Stimulated activated CD4-positive, alpha-beta T cell treated with anti-CD3 and anti-CD28 coated beads, Interleukin-1b, Interleukin-23, amount 100 ng/mL, for 1 hour (primary cell): ENCODE measurements at places on chromosomes 5 and 9.

GRCh38 chr5:42995360-42995751, 44.8 kb downstream of the ANXA2R start:
- no peak for DNase-seq

GRCh38 chr9:136088481-136088938, 6.6 kb downstream of the NACC2 start:
- DNase-seq: no peak

- no peak for DNase-seq
Measured at GRCh38 chr9:95627802-95628201, 111.0 kb upstream of the PTCH1 start.

GRCh38 chr9:36328798-36329411, 70.7 kb upstream of the GNE start:
- peak; percentile 6 for DNase-seq

DNA sequence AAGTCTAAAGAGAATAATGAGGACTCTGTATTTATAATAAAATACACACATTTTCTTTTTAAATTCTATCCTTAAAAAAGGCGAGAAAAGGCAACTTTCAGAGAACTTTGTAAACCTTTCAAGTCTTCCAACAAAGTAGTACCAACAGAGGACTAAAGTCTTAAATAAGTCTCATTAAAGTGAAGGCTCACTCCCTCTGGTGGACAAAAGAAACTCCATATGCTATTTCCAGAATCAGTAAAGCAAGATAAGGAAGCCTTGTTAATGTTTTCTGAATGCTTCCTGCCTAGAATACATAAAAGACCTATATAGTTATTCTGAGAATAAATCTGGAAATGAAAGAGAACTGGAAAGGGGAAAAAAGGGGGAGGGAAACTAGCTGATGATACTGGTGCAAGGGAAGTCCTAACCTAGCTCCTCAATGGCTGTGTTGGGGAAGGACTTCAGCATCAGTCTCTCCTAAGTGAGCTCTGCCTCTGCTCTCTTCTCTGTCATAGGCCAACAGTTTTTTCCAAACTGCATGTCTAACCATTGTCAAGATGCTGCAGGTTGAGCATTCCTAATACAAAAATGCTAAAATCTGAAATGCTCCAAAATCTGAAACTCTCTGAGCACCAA, 7.2 kb downstream of the HMGCS1 start:
- no peak for DNase-seq

DNA sequence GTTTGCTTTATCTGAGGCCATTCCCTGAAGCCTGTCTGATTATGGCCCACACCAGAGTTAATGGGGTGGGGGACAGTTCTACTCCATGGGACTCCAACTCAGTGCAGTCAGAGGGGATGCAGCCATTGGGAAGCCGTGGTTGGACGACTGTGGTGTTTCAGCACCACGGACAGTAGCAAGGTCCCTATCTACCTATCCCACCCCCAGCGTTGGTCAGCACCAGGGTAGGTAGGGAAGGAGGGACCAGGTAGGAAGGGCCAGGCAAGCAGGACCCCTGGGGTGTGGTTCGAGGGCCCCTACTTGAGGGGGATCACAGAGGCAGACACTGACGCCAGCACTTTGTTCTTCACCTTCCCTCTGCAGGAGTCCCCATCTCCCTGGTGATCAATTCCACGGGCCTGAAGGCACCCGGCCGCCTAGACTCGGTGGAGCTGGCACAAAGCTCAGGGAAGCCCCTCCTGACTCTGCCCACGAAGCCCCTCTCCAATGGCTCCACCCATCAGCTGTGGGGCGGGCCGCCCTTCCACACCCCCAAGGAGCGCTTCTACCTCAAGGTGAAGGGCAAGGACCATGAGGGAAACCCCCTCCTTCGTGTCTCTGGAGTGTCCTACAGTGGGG, 33.2 kb downstream of the HMCN2 start:
- no peak for DNase-seq

DNA sequence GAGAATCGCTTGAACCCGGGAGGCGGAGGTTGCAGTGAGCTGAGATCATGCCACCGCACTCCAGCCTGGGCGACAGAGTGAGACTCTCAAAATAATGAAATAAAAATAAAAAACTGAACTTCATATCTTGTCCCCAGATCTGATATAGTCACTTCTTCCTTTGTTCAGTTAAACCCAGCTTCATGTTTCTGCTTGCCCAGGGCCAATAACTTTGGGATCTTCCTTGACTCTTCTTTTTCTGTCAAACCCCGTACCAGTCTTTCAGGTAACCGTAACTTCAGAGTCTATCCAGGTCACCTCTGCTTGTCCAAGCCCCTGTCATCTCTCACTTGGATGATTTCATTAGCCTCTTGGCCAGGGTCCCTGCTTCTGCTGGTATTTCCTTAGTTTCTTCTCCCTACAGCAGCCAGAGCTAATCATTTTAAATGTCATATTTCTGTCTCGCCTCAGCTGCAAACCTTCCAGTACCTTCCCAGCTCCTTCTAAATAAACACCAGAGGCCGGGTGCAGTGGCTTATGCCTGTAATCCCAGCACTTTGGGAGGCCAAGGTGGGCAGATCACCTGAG, 19.7 kb upstream of the ABL1 start:
- no peak for DNase-seq

GRCh38 chr9:69223605-69224004, 49.5 kb downstream of the TJP2 start:
- no peak for DNase-seq

GRCh38 chr9:19946441-19947109, 157.7 kb upstream of the SLC24A2 start:
- DNase-seq: no peak

GRCh38 chr5:79346420-79346824, 110.5 kb downstream of the JMY start:
- DNase-seq: no peak

DNA sequence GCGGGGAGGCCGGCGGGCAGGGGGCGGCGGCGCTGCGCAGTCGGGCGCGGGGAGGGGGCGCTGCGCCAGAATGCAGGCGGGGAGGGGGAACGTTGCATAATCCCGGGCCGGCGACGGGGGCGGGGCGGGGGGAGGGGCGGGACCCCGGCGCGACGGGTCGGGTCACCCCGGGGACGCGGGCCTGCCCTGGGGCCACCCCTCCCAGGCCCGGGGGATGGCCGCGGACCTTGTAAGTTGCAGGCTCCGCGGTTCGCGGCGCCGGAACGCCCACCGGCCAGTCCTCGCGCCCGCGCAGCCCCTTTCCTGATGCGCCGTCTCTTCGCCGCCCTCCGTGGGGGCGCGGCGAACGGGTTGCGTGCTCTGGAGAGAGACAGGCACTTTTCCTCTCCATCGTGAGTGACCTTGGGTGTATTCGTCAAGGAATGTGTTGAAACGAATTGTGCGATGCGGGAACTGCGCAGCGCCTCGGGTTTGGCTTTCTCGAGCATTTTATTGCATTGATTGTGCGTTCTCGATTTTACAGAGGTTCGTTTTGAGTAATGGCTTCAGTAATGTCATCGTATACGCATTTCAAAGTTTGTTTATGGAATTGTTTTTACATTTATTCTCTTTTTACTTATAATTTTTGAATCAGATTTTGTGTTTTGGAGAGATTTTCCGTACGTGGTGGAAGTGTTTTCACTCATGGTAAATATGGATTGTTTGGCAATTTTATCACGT, 802 bp downstream of the SPIN1 start:
- DNase-seq: no peak

GRCh38 chr5:54573812-54574489, 56.4 kb downstream of the SNX18 start:
- DNase-seq: no peak

GRCh38 chr5:40428126-40428525, 251.6 kb upstream of the PTGER4 start:
- no peak for DNase-seq

GRCh38 chr9:1962588-1963106, 52.5 kb upstream of the SMARCA2 start:
- DNase-seq: no peak

DNA sequence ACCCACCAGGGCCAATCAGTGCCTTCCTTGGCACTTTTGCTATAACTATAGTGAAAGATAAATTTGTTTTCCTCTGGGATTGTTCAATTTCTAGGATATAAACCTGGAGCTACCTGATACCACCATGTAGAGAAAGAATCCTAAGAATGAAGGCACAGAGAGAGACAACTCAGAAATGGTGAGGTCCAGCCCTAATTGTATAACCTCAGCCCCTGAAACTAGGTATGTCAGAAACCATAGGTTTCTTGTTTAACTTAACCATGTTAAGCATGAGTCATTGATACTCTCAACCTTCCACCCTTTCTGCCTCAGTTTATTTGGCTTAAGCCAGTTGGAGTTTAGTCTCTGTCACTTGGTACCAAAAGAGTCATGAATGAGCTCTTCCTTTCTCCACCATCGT, 4.6 kb upstream of the SPZ1 start:
- no peak for DNase-seq

GRCh38 chr5:109652096-109652495, 37.6 kb upstream of the MAN2A1 start:
- no peak for DNase-seq

DNA sequence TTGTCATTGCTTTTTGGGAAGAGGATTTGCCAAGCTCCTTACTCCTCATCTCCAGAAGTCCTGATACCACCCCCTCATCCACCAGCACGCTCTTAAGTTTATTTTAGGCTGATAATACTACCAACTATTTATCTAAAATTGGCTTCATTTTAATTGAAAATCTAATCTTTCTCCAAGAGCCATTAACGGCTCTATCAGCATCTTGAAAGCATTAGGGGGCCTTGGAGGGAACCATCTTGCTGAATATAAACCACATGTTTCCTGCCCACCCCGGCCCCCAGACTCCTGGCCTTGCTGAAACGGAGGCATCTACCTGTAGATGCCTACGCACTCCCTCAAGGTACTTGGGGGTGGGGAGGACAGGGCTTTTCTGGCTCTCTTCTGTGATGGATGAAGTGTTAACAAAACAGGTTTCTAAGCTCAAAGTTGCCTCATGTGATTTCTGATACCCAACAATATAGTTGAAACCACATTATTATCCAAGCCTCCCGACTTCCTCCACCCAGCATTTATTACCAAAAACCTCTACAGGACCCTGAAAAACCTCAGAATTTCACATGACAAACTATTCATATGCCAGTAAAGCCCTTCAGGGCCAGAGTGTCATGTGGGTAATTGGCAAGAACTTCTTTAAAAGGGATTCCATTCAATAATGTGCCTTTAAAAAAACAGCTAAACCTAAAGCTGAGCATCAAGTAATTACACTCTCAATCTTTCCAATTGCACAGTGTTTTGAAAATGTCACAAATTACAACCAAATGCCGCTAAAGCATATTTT, 96.7 kb downstream of the SAXO1 start:
- DNase-seq: no peak

- no peak for DNase-seq
Measured at GRCh38 chr9:70044490-70045307, 1.1 kb downstream of the MAMDC2 start.

- DNase-seq: no peak
Measured at GRCh38 chr5:16815432-16815831, 120.7 kb downstream of the MYO10 start.

DNA sequence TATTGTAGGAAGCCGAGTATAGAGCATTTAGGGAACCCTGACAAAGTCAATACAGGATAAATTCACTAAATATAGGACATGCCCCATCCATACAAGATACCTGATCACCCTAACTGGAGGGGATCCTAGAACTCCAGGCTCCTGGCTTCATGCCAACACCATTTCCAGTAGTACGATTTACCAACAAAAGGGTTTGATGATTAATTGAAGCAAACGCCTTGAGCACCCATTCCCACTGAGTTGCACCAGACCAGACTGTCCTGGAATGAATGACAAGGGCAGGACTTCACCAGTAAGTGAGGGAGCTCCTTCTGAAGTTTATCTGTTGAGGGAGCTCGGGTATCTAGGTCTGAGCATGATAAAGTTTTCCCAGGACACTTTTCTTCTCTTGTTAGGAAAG, 327.2 kb upstream of the MSX2 start:
- DNase-seq: no peak

GRCh38 chr9:23850242-23850689, 24.2 kb upstream of the ELAVL2 start:
- DNase-seq: no peak

DNA sequence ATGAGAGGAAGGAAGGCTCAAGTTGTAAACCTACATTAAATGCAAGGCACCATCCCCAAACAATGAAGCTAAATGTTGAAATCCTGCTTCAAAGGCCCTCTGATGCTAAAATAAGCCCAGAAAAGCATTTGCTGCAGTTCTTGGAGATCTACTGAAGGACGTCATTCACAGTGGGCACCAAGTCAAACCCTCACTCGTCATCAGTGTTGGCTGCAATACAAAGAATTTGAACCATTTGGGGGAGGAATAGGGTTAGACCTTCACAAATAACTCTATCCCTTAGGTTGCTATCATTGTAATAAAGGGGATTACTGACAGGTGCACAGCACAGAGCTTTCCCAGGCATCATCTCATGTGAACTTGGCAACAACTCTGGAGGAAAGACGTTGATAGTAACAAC, 9.3 kb upstream of the MEGF9 start:
- DNase-seq: no peak

DNA sequence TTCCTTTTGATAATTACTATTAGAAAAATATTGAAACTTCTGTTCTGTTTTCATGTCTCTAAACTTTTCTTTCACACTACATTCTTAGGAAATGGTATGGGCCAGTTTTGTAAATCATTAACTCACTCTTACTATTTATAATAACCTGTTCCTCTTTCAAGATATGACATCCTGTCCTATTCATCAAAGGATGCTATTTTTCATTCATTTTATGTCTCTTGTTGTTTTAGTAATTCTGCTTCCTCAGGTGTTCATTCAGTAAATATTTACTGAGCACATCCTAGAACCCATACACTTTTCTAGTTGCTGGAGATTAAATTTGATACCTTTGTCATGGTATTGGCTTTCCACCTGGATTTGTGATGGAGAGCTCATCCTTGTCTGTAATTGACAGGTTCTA, 58.0 kb downstream of the GDA start:
- no peak for DNase-seq

GRCh38 chr9:82196622-82197441, 208.3 kb downstream of the SPATA31D1 start:
- DNase-seq: no peak

GRCh38 chr5:112329419-112330090, 89.5 kb downstream of the EPB41L4A start:
- DNase-seq: no peak

DNA sequence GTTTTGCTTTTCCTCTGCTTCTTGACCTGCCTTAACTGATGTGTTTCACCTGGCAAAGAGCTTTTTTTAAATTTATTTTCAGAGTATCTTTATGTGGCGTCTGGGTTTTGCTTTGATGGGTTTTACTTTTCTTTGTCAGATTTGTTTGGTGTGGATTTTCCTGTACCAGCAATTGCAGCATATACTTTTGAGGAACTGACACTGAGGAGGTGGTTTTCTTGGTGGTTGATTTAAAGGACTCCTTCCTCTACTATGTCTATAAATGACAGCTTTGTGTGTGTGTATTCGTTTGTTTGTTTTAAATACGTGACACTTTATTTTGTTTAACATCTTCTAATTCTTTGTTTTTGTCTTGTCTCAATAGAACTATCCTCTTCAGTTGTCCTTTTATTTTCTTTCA, 1071.9 kb upstream of the ARRDC3 start:
- DNase-seq: no peak

GRCh38 chr5:140602147-140602546, 30.8 kb downstream of the CD14 start:
- no peak for DNase-seq

- no peak for DNase-seq
Measured at GRCh38 chr9:118618084-118618483, 751.2 kb downstream of the BRINP1 start.

GRCh38 chr5:90560771-90561170, 2.2 kb downstream of the ADGRV1 start:
- no peak for DNase-seq

GRCh38 chr9:18238752-18239447, 235.1 kb upstream of the ADAMTSL1 start:
- no peak for DNase-seq

GRCh38 chr5:13985731-13986418, 41.4 kb upstream of the DNAH5 start:
- DNase-seq: no peak
